AG04449 (cell line): ENCODE measurements at places on chromosomes 7 and 10.

GRCh38 chr10:3249307-3249889 lies 76.8 kb upstream of the PITRM1 start:
- no peak for DNase-seq

DNA sequence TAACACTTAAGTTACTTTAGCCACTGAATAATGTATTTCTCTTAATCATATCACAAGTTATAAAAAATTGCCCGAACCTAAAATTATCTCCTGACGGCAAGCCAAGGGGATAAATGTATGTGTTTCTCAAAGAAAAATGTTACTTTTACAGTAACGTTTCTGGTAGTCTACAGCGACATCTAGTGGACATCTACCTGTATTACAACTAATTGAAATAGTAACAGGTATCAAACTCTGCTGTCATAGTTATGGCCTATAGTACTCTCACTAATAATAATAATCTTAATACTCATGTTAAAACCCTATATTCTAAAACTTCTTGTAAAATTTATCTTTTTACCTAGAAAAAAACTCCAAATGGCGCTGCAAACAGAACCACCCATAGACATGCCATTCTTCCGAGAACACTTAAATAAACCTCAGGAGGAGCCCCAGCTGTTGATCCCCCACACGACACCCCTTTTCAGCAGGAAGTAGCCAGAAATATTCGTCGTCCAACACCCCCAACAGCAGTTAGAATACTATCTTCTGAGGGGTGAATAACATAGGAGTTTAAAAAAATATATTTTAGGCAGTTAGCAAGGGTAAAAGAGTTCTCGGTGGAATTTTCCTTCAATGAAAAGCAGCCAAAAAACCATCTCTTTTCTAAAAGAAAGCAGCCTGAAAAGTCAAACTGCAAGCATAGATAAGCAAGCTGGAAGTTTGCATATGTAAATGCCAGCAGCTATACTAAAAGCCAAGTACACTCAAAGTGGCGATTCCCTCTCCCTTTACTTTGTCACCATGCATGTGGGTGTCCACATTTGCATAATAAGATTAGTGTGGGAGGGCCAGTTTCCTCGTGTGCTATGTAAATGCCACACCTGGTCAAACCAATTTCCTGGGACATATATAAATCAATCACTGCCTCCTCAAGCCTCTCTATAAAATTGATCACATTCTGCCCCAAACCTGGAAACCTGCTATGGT lies 40.5 kb upstream of the ZNF107 start:
- no peak for DNase-seq

DNA sequence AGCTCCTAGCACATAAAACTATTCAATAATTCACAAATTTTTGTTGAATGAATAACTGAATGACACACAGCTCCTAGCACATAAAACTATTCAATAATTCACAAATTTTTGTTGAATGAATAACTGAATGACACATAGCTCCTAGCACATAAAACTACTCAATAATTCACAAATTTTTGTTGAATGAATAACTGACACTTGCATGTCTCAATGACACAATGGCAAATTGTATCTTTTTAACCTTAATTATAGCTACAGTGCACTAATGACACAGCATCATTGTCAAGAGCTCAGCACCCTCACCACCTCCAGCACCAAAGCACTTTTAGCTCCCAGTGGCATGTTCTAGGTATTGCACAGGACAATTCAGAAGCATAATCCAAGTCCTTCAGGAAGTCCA lies 131.6 kb downstream of the PDE1C start:
- DNase-seq, result no peak

DNA sequence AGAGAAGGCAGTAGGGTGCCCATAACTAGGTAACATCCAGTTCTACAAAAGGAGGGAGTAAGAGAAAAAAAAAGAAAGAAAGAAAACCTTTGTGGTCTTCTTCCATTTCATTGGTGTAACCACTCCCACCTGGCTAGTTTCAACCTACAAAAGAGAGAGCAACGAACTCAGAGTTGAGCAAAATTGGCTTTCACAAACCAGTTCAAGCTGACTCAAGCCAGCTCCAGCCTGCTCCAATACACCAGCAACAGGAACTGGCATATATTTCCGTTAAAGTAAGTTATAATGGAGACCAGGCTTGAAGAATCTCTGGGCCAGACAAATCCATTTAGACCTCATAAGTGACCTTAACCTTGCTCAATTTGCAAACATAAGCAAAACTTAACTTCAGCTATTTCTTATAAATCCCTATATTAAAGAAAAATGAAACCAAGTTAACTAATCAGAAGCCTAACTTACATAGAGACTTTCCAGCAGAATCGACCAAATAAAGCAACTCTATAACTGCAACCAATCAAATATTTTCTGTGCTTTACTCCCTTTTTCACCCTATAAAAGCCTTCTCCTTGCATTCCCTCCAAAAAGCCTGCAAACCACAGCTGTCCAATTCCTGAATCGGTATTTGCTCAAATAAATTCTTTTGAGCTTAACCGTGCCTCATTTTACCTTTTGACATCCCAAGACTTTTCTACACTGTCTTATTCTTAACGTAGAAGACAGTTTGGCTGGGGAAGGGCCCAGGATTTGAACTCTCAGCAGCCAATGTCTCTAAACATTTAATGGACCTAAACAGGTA lies 10.1 kb downstream of the ANKRD22 start:
- DNase-seq, result no peak

DNA sequence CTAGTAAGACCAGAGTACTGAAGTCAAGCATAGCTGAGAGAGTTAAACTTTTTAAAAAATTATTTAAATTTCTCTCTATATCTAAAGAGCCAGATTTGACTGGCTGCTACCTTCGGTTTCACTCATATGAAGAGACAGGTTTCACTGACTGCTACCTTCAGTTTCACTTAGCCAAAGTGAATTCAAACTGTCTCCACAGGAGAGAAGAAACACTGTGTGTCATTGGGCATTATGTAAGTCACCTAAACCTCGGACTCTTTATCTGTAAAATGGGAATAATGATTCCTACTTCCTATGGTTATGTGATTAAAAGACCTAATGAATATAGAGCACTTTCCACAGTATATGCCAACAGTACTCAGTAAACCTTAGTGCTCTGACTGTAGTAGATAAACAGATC lies 41.6 kb upstream of the MET start:
- no peak for DNase-seq

DNA sequence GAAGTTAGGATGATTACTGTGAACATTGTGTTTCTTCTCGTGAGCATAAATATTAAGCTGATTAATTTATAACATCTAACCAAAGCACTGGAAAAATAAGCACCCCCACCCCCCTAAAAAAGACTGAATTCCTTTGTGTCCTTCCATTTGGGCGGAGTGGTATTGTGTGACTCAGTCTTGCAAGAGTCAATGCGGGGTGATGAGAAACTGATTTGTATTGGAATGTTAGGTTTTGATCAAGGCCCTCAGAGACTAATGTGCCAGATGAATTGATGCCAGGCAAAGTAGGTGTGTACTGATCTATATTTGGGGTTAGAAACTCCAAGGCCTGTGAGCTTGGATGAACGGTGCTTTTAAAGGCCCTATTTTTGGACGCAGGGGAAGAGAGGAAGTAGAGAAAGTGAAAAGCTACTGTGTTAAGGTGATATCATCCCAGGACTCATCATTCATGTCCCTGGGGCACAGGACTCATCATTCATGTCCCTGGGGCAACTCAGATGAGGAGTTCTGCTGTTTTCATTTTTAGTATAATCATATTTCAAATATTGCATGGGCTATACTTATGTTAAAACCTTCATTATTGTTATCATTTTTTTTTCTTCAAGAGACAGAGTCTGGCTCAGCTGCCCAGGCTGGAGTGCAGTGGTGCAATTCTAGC lies 61.3 kb upstream of the PTN start:
- DNase-seq, result no peak

GRCh38 chr10:7337431-7338171 lies 73.2 kb downstream of the SFMBT2 start:
- DNase-seq, result no peak

GRCh38 chr7:33041631-33042428 lies 20.7 kb downstream of the NT5C3A start:
- no peak for DNase-seq

DNA sequence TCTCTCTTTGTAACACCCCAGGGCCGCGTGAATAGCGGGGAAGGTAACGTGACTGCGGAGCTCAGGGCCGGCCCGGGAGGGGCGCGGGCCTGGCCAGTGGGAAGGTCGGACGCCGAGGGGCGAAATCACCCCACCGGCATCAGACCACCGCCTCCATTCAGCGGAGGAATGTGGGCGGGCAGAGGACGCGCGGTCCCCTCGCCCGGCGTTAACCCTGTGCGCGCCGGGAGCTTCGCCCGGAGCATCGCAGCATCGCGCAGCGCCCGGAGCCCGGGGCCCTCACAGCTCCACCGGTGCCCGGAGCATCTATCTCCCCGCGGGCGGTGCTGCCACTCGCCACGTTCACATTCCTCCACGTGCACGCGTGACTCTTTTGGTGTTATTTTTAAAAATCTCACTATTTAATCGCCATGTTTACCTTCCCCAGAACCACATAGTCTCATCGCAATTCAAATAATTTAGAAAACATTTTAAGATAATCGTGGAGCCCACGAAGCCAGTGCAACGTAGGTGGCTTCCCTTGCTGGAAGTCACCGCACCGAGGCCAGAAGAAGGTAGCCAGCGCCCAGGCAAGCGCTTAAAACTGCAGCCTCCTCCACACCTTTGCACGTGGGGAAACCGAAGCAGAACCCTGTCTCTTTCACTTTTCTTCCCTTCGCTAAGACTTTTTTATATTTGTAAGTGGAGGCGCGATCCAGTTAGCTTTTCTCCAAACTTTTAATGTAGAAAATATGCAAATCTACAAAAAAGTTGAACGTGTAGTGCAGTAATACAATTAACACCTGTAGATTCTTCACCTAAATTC lies 21.8 kb downstream of the FGFBP3 start:
- no peak for DNase-seq

DNA sequence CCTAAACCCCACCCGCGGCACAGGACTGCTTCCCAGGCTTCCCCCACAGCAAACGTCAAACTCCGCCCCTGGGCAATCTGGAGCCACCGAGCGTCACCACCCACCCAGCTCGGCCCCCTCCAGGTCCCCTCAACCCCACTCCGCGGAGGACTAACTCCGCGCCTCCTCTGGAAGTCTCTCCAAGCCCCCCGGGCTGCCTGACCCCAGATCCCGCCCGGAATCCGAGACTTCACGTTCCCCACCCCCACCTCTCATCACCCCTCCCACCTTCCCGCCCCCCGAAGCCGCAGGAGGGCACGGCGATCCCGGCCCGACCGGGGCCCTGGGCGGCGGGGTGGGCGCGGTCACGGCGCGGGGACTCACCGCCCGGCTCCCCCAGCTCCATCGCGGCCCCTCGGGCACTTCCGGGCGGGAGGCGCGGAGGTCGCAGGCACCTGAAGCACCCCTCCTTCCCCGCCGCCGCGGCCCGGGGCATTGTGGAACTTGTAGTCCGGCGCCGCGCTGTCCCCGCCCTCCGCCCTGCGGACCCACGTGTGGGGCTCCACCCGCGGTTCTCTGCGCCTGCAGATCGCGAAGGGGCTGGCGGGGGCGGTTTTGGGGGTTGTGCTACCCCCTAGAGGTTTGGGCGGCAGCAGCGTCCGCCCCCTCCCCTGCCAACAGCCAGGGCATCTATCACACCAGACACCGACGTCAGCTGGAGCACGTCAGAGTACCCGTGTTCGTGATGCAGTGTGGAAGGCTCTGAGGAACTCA lies at the start of gene TMUB1:
TMUB1 (minus strand) TSS at position 423 of the 753 bp plus-strand sequence. CDS start 930 bp downstream, outside the sequence.
- no peak for DNase-seq

- DNase-seq, result no peak
These were observed 1281.9 kb upstream of the CELF2 start for GRCh38 chr10:9735731-9736130.

DNA sequence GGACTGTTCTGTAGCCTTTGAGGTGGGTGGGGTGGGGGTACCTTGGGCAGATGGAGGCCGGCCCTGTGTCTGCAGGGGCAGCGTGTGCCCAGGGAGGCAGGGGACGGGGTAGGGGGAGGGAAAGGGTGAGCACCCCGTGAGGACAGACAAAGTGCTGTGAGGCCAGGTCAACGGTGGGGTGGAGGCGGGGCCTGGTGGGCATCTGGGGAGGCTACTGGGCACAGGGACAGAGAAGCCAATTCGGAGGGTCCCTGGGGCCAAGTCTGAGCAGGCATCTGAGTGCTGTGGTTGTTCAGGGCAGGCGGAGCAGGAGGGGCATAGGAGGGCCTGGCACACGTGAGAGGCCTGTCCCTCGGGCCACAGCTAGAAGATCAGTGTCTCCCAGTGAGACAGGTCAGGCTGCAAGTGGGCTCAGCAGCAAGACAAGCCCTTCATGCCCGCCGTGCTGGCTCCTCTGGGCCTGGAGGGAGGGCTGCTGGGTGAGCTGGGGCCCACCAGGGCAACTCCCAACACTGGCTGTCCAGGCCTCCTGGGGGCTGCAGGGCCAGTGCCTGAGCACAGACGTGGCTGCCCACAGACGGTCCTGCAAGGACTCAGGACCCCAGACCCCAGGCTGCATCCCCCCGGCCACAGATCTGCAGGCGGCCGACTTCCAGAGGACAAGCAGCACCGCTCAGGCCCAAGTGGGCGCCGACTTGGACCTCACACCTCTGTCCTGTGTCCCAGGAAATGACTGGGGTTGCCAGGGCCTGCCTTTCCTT lies 26.4 kb upstream of the KNDC1 start:
- no peak for DNase-seq

GRCh38 chr10:132382231-132382922 lies 14.6 kb upstream of the PWWP2B start:
- peak; percentile 56 for DNase-seq
